Smooth muscle cell of bladder (primary cell): ENCODE measurements at places on chromosomes 16 and 17. TPM values are rescaled to one million over a fixed set of nuclear protein-coding genes. Genes with fewer than 3 reads are reported as not detected.

The CD300H gene
- total RNA-seq = not detected in 2 replicates

The CDC6 gene
- 1.4 and 1.8 TPM in 2 replicates for total RNA-seq

The NLRC3 gene
- under 0.01 and 0.09 TPM in 2 replicates for total RNA-seq

The CRYM gene
- total RNA-seq = 0.14 and 0.18 TPM in 2 replicates

The PRR29 gene
- total RNA-seq = 0.28 and 0.57 TPM in 2 replicates

The KRTAP4-6 gene
- not detected in 2 replicates for total RNA-seq

The ABCA5 gene
- 14.1 and 18.1 TPM in 2 replicates for total RNA-seq

The AOC3 gene
- 1.6 and 1.8 TPM in 2 replicates for total RNA-seq

The TP53TG3C gene
- not detected in 2 replicates for total RNA-seq

The PPP1R27 gene
- total RNA-seq = not detected in 2 replicates

The NT5M gene
- total RNA-seq = 1.3 and 1.5 TPM in 2 replicates

The TBC1D3B gene
- total RNA-seq = 1.0 and 1.3 TPM in 2 replicates

The KCNJ18 gene
- total RNA-seq = not detected in 2 replicates

The HYDIN gene
- 0.65 and 1.00 TPM in 2 replicates for total RNA-seq

The SP2 gene
- 0.14 and 0.28 TPM in 2 replicates for total RNA-seq

The CBFA2T3 gene
- total RNA-seq = not detected in 2 replicates

The CHD9 gene
- 36.3 and 43.4 TPM in 2 replicates for total RNA-seq

The LRRC75A gene
- 0.71 and 0.83 TPM in 2 replicates for total RNA-seq

The GRIN2A gene
- total RNA-seq = under 0.01 TPM in 1 of 2 replicates, not detected in the other

The FOXN1 gene
- not detected in 2 replicates for total RNA-seq

The ZKSCAN2 gene
- 2.6 and 3.2 TPM in 2 replicates for total RNA-seq

The HBZ gene
- not detected in 2 replicates for total RNA-seq

The ZPBP2 gene
- not detected in 2 replicates for total RNA-seq

The MT4 gene
- not detected in 2 replicates for total RNA-seq

The METRN gene
- total RNA-seq = 71.1 and 88.5 TPM in 2 replicates

The PDILT gene
- total RNA-seq = not detected in 2 replicates

The KRT33A gene
- not detected in 2 replicates for total RNA-seq

The PLA2G10 gene
- not detected in 2 replicates for total RNA-seq

The HAGHL gene
- 12.7 and 15.4 TPM in 2 replicates for total RNA-seq

The MT1F gene
- 0.09 and 1.8 TPM in 2 replicates for total RNA-seq

The ATP1B2 gene
- not detected in 2 replicates for total RNA-seq

The MMP25 gene
- under 0.01 TPM in 1 of 2 replicates, not detected in the other for total RNA-seq
